ENCODE measurements at places on chromosomes 11 and 22.

DNA sequence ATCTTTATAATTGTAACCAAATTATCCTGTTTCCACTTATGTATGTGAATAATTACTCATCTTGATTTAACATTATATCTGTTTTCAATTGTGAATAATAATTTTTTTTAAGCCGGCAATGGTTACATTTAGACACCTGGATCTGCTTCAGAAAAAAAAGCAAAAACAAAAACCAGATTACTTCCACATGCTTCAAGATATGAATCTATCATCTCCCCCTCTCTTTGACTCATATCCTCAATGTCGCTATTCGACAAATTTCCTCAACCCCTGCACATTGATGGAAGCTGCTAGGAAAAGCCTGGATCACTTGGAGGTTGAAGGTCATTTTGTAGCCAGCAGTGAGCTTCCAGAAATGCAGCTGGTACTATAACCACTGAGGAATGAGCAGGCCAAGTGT, 42.7 kb downstream of the SLC1A2 start:
- DNase-seq, result no peak

GRCh38 chr11:65150509-65151299, 16.4 kb upstream of the SYVN1 start:
- no peak for DNase-seq

- no peak for DNase-seq
Measured at GRCh38 chr22:29621761-29622526, 18.5 kb downstream of the NF2 start.

GRCh38 chr22:36424901-36425579, 37.3 kb upstream of the MYH9 start:
- no peak for DNase-seq

- DNase-seq, result no peak
Measured at GRCh38 chr22:46045459-46046298, 68.7 kb upstream of the WNT7B start.

GRCh38 chr22:35197071-35197470, 60.2 kb upstream of the HMGXB4 start:
- DNase-seq, result no peak

DNA sequence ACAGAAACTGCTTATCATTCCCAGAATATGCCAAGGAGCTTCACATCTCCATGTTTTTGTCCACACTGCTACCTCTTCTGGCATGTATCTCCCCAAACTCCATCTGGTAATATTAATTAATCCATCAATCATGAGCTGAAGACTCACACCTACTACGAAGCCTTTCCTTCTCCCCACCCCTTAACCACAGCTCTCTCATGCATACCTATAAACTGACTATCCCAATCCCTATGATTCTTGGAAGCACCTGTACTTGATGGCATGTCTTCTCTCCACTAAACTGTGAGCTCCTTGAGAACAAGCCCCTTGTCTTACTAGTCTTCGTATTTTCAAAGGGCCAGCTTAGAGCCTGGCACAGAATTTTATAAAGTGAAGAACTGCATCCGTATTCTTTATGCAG, 47.3 kb downstream of the RELT start:
- DNase-seq, result no peak

DNA sequence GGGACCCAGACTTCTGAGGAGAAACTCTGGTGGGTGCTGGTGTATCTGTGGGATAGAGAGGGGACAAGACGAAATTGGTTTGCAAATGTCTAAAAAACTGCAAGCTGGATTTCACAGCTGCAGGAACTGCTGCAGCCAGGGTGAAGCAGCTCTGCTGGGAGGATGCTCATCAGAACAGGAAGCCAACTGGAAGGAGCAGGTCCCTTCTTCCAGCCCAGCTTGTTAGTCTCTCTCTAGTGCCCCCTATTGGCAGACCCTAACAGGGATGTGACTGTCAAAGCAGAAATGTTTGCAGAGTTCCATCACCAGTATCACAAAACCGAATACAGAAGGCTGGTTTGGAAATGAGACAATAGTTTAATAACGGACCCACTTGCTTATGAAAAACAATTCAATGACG, 74.8 kb upstream of the SLC22A12 start:
- no peak for DNase-seq

GRCh38 chr11:28227460-28227859, 119.3 kb downstream of the METTL15 start:
- DNase-seq, result no peak

DNA sequence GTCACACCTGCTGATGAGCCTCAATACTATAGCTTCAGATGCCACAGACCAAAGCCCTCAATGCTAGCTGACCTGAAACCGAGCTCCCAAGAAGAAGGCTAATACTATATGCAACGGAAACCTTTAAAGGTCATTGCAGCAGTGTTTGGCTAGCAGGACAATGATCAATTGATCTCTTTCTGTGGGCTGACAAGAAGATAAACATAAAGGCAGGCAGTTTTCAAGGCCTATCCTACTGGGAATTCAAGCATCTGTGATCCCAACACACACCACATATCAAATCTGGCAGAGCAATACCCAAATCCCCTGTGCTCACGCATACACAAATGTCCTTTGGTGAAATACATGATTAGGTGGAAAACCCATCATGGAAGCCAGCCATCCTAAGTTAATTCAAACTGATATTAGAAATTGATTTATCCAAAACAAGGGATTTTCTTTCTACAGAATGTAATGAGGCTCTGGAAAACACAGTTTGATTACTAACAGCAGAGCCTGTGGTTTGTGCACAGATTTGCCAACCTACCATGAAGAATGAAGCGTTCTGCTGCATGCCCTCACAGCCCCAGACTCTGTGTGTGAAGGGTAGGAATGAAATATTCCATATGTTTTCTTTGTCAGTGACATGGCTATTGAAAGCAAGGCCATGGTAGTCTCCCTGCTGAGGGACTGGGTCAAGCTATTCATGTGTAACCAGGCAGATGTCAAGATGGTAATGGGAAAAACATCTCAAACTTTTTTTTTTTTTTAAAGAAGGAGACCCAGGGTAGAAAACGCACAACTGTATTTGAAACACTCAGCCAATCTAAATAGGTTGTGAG, 12.2 kb downstream of the LGR4 start:
- DNase-seq, result no peak

GRCh38 chr11:61854966-61855714, 27.0 kb downstream of the FADS2 start:
- no peak for DNase-seq

DNA sequence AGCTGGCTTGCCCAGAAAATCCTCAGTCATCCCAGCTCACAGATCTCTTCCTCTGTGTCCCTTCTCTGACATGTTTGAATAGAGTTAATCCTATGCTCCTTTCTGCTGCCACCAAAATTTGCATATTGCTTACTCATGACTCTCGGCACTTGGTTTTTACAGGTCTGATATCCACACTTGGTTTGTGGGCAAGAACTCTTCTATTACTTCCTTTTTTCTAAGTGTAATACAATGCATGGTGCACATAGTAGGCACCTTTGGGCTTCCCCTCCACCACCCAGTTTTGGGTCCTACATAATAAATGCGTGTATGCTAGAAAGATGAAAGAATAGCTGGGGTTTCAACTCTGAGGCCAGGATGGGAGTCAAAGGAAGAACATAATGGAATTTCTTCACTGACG, 69.7 kb upstream of the GRK3 start:
- no peak for DNase-seq

DNA sequence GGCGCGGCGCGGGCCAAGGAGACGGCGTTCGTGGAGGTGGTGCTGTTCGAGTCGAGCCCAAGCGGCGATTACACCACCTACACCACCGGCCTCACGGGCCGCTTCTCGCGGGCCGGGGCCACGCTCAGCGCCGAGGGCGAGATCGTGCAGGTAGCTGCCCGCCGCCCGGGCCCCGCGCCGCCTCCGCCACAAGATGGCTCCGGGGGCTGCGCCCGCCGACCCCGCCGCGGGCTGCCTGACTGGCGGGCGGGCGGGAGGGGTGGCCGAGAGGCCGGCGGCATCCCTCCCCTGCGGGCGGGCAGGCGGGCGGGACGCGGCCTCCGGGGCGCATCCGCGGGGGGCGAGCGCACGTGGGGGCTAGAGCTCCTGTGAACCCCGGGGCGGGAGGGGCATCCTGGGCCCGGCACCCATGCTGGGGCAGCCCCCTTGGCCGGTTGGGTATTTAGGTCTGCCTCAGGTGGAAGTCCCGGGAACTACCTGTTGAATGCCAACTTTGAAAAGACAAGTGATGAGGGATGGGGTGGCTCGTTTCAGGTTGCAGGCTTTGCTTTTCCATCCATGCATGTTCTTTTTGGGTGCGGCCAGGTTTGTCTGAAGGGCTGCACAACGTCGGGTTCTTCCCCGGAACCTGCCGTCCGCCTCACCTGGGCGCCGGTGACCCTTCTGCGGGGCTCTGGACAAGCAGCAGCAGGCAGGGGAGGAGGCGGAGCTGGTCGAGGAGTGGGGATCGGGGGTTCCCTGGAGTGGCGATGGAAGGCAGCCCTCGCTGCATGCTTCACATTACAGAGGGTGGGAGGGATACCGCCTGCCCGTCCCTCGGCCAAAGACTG, 760 bp downstream of the ZNRF3 start:
- peak; percentile 73 for DNase-seq

- no peak for DNase-seq
Measured at GRCh38 chr22:29370537-29370936, 17.8 kb downstream of the AP1B1 start.

DNA sequence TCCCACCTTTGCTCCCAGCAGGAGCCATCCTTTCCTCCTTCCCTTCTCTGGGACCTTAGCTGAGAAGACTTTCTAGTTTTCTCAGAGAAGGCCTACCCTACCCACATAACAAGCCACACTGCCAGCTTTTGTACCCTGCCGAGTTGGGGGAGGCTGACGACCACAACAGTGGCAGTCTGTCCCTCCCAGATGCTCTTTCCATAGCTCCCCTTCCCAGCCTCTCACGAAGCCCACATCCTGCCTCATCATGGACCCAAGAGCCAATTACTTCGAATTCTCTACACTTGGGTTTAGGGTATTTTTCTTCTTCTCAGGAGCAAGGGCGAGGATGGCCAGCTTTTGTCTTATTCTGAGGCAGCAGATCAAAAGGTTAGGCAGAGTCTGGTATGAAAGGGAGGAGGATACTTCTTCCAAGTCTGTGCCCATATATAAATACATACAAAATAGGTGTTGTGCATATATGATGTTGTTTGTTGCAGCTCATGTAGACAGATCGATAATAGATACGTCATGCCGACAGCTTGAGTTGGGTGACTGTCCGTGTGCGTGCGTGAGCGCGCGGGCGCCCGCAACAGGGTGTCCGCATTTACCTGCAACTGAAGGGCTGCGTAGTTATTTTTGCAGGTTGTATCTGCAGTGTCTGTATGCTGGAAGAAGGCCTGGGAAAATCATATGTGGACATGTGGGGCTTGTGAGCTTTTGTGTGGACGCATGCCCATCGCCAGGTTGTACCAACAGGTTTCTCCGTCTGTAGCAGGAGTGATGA, 846 bp upstream of the NRGN start:
- no peak for DNase-seq

DNA sequence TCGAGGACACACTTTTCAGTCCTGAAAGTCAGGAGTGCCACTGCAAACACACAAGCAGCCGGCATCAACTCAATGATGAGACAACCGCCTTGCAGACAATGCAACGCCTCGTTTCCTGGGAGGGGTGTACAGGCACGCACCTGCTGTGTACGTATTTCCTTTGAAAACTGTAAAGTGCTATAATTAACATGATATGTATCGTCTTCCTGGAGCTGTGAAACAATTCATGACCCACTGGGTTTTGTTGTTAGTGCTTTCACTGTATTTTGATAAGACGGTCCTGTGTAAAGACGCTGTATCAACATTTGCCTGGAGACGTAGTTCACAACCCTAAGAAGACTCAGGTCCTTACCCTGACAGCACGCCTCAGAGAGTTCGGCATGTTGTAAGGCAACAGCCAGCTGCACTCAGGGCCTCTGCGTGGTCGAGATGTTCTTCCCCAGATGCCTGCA, 105.7 kb upstream of the ANO1 start:
- DNase-seq, result no peak

DNA sequence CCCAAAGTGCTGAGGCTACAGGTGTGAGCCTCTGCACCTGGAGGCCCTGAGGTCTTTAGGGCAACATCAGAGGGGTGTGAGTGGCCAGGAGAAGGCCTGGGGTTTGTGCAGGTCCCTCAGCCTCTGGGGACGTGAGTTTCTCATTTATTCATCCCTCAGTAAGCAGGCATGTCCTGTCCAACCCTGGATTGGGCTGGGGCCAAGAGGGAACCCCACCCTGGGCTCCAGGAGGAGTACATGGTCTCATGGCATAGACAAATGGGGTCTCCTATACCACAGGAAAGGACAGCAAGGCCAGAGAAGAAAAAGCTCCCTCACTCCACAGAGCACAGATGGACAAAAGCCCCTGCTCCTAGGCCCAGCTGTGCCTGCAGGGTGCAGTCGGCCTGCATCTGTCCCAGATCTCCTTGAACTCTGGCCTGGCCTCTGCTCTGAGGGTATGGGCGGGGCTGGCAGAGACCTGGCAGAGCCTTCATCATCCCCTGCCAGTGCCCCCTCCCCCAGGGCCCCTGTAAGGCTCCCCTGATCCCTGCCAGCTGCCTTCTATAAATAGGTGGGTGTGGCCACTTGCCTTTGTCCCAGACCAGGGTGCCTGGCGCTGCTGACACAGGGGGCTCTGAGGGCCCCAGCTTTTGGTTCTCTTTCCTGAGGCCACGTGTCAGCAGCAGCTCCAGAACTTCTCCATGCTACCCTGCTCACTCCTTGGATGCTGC, 34.6 kb downstream of the A4GALT start:
- DNase-seq, result no peak

GRCh38 chr11:6622261-6623171, 3.3 kb upstream of the TPP1 start:
- no peak for DNase-seq

GRCh38 chr11:68997995-68998348, 15.1 kb downstream of the MRGPRF start:
- no peak for DNase-seq

Data from activated CD8-positive, alpha-beta memory T cell treated with anti-CD3 and anti-CD28 coated beads for 24 hours (primary cell).